SK-N-SH (cell line): ENCODE measurements at places on chromosomes 16 and 17.
A peak's percentile ranks its signal among the peaks of the same experiment; 100 is the strongest.

DNA sequence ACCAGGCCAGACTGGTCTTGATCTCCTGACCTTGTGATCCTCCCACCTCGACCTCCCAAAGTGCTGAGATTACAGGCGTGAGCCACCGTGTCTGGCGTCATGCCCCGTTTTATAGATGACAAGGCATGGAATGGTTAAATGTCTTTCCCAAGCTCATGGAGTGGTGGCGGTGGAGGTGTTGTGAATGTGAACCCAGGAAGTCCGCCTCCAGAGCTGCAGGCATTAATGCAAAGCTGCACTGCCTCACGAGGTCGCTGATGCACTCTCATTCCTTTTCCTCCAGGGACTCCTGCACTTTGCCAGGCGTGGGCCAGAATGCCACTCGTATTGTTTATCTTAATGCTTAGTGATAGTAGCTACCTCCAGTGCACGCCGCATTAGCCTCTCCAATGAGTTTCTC is 149.6 kb downstream of the WWOX start:
- no peak for DNase-seq
- no peaks in the 10 kb centered on the region for H3K27me3 ChIP-seq
- H3K4me3 ChIP-seq: no peak overlapping the region
- H3K36me3 ChIP-seq: no peaks in the 10 kb centered on the region
- H3K27ac ChIP-seq: no peak overlapping the region
- H3K4me1 ChIP-seq: no peaks in the 10 kb centered on the region

- DNase-seq: no peak
- H3K4me1 ChIP-seq: no peaks in the 10 kb centered on the region; the same call in 1 of the 2 replicates
- no peaks in the 10 kb centered on the region for H3K27me3 ChIP-seq
These were observed 133.1 kb upstream of the NUDT7 start for GRCh38 chr16:77589071-77589765.

- peaks cover 20% of the 10 kb centered on the region for H3K36me3 ChIP-seq
- peaks cover 38% of the 10 kb centered on the region for H3K4me1 ChIP-seq
- no peak for DNase-seq
- H3K4me3 ChIP-seq: no peak overlapping the region
- no peaks in the 10 kb centered on the region for H3K27me3 ChIP-seq
These were observed 96.0 kb downstream of the ZFHX3 start for GRCh38 chr16:72951916-72952315.

DNA sequence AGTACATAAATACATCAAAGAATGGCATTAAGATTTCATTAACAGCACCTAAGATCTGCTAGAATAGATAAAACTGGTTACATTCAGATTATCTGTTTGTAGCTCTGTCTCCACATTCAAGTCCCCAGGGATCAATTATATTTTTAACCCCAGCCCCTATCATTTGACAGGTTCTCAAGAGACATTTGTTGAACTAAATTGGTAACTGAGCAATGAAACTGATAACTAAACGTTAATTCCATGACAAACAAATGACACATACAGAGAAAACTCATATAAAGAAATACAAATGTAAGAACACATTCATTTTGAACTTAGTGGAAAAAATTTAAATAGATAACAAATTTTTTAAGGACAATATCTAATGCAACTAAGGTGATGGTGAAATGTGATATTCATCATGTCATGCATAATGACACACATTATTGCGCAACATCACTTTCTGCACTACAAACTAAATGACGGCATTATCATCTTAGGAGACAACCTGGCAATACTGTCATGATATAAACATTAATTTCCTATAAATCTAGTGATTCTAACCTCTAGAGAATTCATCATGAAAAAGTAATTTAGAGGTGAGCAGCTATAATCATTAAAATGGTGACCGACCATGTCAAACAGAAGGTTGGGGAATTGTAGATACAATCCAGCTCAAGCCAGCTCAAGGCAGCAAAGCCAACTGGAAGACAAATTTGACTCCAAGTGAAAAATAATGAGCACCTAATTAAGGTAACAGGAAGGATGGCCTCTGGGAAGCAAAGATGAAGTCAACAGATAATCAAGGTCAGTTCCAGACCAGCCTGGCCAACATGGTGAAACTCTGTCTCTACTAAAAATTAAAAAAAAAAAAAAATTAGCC is 9.5 kb downstream of the ARHGAP17 start:
- DNase-seq: no peak
- peaks cover 50% of the 10 kb centered on the region; the same call in 1 of the 2 replicates for H3K4me1 ChIP-seq
- no peak overlapping the region for H3K27ac ChIP-seq
- peaks cover 5% of the 10 kb centered on the region for H3K36me3 ChIP-seq

DNA sequence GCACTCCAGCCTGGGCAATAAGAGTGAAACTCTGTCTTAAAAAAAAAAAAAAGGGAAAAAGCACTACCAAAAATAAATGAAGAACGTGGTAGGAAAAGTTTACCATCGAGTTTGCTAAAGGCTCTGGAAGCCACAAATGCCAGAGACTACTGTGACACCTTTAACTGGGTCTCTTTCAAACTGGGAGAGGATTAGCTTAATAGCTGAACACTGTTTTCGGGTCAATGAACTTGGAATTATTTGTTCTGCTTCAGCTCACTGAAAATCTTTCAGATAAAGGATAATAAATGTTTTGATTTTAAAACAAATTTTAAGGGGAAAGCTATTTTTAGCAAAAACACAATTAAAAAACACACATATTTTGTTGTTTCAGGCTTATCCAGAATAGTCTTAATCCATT is 1.4 kb downstream of the RETREG3 start:
- DNase-seq: no peak
- H3K27ac ChIP-seq: no peak overlapping the region
- no peaks in the 10 kb centered on the region for H3K4me1 ChIP-seq
- H3K4me3 ChIP-seq: peak overlapping the region; percentile 56

- H3K27ac ChIP-seq: no peak overlapping the region
- no peak overlapping the region for H3K4me3 ChIP-seq
- no peaks in the 10 kb centered on the region for H3K4me1 ChIP-seq
- H3K27me3 ChIP-seq: peaks cover 5% of the 10 kb centered on the region
- H3K36me3 ChIP-seq: no peaks in the 10 kb centered on the region; the same call in 1 of the 2 replicates
These were observed 762 bp downstream of the PYCARD start for GRCh38 chr16:31201582-31202413.

DNA sequence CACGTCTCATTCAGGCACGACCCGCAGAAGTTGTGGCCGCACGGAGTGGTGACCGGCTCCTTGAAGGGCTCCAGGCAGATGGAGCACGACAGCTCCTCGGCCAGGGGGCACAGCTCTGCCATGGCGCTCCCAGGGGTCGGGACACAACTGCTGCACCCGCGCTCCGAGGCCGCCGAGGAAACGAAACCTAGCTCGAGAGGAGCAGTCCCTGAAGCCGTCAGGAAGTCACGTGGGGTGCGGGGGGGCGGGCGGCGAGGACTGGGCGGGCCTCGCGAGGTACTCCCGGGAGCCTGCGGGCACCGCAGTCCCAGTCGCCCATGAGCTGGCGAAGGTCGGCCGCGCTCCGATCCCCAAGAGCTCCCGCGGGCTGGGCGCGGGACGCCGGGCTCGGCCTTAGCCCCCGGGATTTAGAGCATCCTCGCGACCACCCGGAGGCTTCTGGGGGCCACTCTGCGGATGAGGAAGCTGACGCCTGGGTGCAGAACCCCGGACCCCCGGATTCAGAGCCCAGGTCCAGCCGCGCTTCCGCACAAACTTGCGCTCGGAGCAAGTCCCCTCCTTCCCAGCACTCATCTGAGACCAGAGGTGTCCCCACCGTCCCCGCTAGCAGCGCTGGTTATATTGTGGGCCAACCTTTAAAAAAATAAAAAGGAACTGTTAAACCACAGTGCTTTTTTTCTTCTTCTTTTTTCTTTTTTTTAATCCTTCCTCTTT is at the start of gene TRIM25:
Gene TRIM25, minus strand, starts transcription at position 183 of the 714 bp plus-strand sequence. Its CDS starts 61 bp downstream, at position 122.
- peak within 1 kb of the TSS; percentile 73 for H3K27ac ChIP-seq
- H3K27me3 ChIP-seq: no peaks in the 10 kb centered on the region
- H3K4me1 ChIP-seq: peaks cover 13% of the 10 kb centered on the region; the same call in 1 of the 2 replicates
- H3K36me3 ChIP-seq: no peaks in the 10 kb centered on the region
- peak; percentile 99 for DNase-seq

DNA sequence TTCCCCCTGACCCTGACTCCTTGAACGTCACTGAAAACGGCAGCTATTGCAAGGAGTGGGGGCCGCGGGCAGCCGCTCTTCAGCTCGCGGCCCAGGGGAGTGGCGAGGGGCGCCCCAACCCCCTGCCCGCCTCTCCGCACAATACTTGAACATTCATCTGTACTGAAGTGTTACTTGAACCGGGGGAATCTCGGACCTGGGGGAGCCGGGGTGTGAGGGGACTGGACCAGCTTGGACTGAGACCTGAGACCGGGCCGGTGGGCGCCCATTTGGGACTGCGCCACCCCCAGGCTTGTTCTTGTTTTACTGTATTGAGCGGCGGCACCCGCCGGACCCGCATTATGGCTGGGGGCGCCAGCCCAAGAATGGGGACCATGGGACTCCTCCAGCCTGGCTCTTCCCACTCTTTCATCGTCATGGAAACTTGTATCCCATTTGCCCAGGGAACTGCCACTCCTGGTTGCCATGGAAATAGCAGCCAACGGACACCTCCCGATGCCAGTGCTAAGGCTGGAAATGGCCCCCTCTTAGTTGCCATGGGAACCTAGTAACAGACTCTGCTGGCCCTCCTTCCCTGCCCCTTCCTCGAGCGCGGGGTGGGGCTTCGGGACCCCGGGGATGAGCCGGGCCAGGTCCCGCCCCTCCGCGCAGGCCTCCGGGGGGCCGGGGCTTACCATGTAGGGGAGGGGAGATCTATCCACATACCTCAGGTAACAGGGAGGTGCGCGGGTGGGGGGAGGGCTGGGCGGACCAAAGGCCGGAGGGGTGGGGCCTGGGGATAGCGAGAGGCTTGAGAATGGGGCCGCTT is 805 bp upstream of the ORAI3 start:
- peak; percentile 95 for DNase-seq
- H3K4me3 ChIP-seq: peak overlapping the region; percentile 93
- peaks cover 8% of the 10 kb centered on the region for H3K36me3 ChIP-seq
- H3K27me3 ChIP-seq: no peaks in the 10 kb centered on the region
- peak overlapping the region; percentile 91 for H3K27ac ChIP-seq

DNA sequence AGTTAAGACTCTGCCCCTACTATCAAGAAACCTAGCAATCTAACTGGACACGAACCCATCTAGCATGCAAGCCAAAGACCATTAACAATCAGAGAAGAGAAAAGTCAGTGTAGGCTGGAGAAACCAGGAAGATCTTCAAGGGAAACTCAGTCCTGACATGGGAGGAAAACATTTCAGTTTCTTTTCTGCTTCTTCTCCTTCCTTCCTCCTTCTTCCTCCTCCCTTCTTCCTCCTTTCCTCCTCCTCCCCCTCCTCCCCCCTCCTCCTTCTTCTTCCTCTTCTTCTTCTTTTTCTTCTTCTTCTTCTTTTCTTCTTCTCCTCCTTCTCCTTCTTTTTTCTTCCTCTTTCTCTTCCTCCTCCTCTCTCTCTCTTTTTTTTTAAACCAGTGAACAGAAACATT is 29.6 kb upstream of the SHISA9 start:
- no peaks in the 10 kb centered on the region for H3K4me1 ChIP-seq
- no peak overlapping the region for H3K4me3 ChIP-seq
- H3K27me3 ChIP-seq: no peaks in the 10 kb centered on the region
- no peak overlapping the region for H3K27ac ChIP-seq

GRCh38 chr17:4156750-4157381 is 13.9 kb downstream of the CYB5D2 start:
- no peak for DNase-seq
- H3K27me3 ChIP-seq: no peaks in the 10 kb centered on the region
- peaks cover 11% of the 10 kb centered on the region; the same call in 1 of the 2 replicates for H3K4me1 ChIP-seq
- H3K36me3 ChIP-seq: peaks cover 12% of the 10 kb centered on the region; the same call in 1 of the 2 replicates

DNA sequence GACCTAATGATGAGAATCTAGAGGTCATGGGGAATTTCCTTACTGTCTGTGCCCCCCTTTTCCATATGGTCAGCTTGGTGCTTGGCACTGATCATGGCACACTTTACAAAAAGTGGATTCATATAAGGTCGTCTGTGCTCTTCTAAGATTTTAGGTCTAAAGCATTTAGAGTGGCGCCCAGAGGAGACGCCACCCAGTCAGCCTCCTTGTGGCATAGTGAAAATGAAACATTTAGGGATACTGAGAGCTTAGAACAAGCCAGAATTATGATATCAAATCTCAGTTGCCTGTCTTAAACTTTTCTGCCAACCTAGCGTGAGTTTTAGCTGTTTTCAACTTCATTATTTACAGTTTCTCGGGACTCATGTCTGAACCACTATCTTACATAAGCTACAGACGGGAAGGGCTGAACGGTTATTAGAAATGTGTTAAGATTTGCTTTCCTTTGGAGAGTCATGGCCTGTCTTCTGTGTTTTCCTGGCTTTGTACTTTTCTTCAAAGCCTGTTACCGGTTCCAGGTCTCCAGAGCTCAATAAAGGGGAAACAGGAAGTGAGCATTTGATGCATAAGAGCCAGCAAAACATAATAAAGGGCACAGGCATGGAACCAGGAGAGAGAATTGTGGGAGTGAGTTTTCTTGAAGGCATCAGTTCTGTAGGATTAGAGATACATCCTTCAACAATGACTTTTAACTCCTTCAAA is 13.7 kb downstream of the ZNRF1 start:
- H3K27me3 ChIP-seq: no peaks in the 10 kb centered on the region
- H3K36me3 ChIP-seq: no peaks in the 10 kb centered on the region
- H3K27ac ChIP-seq: peak overlapping the region; percentile 68
- no peak for DNase-seq

DNA sequence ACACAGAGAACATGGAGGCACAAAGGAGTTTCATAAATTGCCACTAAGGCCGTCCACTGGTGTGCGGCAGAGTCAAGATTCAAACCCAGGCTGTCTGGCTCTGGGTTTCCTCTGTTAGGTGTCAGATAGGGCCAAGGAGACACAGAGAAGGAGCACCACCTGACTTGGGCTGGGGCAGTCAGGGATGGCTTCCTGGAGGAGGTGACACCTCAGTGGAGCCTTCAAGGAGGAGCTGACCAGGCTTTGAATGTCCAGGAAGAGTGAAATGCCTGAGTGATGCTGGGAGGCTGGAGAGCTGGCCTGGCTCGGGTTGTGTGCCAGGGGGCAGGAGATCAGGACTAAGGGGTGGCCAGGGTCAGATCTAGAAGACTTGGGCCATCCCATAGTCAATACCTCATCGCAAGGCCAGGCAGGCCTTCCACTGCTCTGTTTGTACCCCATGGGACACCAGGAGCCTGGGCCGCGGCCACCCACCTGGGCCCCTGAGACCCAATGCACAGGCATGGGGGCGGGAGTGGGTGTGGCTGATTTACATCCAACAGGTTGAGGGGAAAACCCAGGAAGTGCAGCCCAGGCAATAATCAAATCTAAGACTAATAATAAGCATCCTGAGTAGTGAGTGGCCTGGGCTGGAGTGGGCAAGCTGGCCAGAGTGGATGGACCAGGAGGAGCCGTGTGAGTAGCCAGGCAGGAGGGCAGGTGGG is 73.7 kb downstream of the USP22 start:
- H3K4me3 ChIP-seq: no peak overlapping the region
- H3K36me3 ChIP-seq: peaks cover 9% of the 10 kb centered on the region; the same call in 1 of the 2 replicates
- DNase-seq: no peak

- DNase-seq: no peak
- H3K4me3 ChIP-seq: no peak overlapping the region
- H3K27ac ChIP-seq: no peak overlapping the region
- no peaks in the 10 kb centered on the region for H3K4me1 ChIP-seq
- no peaks in the 10 kb centered on the region for H3K36me3 ChIP-seq
These were observed 1.8 kb upstream of the PIK3R6 start for GRCh38 chr17:8869114-8869815.
